Neural crest cell (in vitro differentiated cells): ENCODE measurements at places on chromosomes 5 and 9.

- no peak for DNase-seq
These were observed 86.4 kb downstream of the ADRB2 start for GRCh38 chr5:148912714-148913398.

GRCh38 chr5:29263915-29264351, 1929.6 kb upstream of the CDH6 start:
- DNase-seq = no peak

DNA sequence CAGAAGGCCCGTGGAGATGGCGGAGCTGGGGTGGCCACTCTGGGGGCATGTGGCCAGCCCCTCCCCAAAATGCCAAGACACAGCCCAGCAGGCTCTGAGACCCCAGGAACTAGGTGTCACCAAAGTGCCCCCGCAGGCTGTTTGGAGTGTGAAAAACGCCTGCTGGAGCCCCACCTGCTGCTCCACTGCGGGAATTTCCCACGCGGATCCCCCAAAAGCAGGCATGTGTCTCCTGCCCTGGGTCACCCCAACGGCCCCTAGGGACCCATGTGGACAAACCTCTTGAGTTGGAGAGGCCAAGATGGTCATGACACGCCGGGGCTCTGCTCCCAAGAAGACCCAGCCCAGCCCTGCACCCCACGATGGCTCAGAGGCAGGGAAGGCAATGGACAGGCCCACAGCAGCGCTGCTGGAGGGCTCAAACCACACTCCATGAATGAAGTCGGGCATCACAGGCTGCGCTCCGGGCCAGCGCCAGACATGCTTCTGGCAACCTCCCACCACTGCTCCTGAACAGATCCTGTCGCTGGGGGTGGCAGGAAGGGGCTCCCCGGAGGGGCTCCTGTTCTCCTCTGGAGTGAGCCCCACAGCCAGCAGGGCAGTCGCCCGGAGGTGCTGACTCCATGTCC, 15.3 kb downstream of the NOTCH1 start:
- no peak for DNase-seq

DNA sequence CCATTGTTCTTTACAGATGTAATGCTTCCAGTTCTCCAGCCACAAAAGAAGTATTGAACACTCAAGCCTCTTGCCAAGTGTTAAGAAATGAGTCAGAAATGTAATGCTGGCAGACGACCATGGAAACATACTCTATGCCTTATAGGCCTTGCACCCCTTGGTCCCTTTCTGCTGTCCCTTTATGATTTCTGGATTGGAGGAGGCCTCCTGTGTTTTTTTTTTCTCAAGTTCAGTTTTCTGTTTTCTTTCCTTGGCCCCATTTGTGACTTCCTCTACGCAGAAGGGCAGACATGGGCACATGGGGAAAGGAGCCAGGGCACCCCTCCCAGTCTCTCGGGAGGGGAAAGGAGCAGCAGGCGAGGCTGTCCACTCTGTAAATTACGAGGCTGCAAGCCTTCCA, 53.4 kb downstream of the SNX18 start:
- no peak for DNase-seq

- no peak for DNase-seq
These were observed 115.7 kb downstream of the ESM1 start for GRCh38 chr5:54869691-54870090.

GRCh38 chr9:136117291-136117915, 1.3 kb downstream of the TMEM250 start:
- DNase-seq = no peak

DNA sequence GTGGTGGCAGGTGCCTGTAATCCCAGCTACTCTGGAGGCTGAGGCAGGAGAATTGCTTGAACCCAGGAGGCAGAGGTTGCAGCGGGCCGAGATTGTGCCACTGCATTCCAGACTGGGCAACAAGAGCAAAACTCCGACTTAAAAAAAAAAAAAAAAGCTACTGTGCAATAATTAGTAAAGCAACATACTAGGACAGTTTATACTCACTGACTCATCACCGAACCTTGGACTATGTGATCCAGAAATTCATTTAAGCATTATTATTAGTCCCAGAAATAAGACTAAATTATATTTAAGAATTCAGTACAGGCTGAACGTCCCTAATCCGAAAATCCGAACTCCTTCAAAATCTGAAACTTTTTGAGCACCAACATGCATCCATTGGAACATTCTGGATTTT, 37.8 kb downstream of the GOLPH3 start:
- no peak for DNase-seq

- DNase-seq = no peak
These were observed 65.3 kb downstream of the CDC14B start for GRCh38 chr9:96554326-96554725.

GRCh38 chr9:112404508-112404932, 24.6 kb downstream of the HSDL2 start:
- no peak for DNase-seq
